ENCODE measurements at places on chromosomes 7 and 10. TPM values are rescaled to one million over a fixed set of nuclear protein-coding genes. Genes with fewer than 3 reads are reported as not detected.
A peak's percentile ranks its signal among the peaks of the same experiment; 100 is the strongest.

DNA sequence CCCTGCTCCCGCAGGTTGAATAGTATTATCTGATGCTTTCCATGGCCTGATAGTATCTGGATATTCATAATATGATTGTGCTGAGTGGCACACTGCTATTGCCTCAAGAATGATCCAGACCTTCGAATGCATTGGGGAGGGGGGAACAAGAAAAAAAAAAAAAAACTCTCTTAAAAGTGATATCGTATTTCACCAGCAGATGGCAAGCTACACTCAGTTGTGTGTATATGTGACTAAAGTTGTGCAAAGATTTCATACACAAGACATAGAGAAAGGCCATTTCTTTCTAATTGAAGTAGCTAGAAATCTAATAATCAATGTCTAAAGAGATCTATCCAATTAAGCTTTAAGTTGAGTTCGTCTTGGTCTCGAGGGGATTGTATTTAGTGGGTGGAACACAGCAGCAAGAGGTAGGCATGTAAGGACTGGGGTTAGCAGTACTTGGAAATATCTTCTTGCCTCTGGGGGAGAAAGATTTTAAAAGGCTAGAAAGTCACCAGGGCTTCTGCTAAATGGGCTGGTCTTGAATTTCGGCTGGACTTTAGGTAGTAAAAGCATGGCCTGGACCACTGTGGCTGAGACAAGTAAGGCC, 15.3 kb downstream of the SFRP4 start:
- DNase-seq = peak; percentile 31

Gene ANKRD7
- total RNA-seq = 0.38 TPM

Gene CDH23
- total RNA-seq = 9.1 TPM

DNA sequence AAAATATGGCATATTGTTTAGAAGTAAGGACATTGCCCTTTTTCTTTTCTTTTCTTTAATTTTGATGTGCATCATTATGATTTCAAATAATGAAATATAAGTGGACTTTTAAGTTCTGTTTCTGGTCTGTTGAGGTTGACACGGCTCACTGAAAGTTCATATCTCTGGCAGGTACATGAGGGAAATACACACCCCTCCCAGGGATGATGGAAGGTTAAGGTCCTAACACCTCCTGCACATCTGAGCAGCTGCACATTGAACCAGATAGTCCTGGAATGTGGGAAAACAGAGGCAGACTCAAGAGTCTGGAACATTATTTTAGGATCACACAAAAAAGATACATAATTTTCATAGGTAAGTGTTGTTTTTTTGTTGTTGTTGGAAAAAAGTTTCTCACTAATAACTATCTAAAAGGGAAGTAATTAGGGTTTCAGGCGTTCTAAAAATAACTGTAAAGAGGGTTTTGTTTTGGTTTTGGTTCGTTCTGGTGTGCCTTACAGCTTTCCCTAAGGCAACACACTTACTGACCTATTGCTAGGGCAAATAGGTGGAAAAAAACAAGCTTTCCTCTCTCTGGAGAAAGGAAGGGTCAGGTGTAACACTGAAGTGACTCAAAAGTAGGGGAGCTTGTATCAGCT, 201.2 kb upstream of the PRKCQ start:
- DNase-seq = no peak

DNA sequence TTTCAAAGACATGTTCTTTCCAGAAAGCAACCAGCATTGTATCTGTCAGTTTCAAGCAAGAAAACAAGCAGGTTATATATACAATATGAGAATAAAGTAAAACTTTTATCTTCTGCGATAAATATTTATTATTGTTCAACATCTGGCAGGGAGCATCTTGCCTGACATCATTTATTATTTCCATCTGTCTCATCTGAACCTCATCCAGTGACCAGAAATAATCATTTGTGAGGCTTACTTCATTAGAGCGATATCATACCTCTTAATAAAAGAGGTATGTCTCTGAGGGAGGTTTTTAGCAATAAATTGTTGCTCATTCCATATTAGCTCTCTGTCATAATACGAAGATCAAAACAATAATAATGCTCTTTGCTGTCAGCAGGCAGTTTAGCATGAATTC, 226.1 kb downstream of the CDC14C start:
- no peak for DNase-seq
